ENCODE measurements at places on chromosomes 1 and 21.

DNA sequence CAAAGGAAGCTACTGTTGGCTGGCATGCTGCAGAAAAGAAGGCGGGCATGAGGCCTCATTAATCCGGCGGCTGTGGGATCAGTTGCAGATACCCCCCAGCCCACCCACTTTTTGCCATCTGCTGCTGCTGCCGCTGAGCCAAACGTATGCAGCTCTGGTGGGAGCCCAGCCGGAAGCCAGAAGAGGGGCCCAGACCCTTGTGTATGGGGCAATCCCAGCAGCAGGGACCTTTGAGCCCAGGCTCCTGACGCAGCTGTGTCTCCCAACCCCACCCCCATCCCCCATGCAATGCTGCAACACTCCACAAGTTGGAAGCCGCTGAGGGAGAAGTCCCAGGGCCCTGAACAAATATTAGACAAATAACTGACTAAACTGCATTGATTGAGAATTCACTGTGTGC lies 106.0 kb downstream of the ELAVL4 start:
- no peak for DNase-seq

- no peak for DNase-seq
Measured at GRCh38 chr1:65042467-65042866, 76.1 kb upstream of the JAK1 start.

GRCh38 chr1:41777695-41778094 lies 141.0 kb downstream of the HIVEP3 start:
- DNase-seq = no peak

DNA sequence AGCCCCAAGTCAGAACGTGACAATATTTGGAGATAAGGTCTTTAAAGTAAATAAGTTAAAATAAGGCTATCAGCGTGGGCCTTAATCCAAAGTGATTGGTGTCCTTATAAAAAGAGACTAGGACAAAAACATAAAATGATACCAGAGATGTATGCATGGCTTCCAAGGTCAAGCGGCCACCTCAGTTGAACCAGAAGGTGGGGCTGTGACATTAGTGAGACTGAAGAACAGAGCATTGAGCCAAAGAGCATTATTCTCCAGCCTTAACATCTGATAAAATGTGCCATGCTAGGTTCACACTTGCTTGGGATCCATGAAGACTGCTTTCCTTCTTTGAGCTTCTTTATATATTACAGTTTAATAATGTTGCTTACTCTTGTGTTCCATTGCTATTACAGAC lies 554.6 kb downstream of the PLA2G4A start:
- DNase-seq = no peak

- peak; percentile 55 for DNase-seq
Measured at GRCh38 chr21:45309069-45309986, 21.6 kb upstream of the POFUT2 start.

DNA sequence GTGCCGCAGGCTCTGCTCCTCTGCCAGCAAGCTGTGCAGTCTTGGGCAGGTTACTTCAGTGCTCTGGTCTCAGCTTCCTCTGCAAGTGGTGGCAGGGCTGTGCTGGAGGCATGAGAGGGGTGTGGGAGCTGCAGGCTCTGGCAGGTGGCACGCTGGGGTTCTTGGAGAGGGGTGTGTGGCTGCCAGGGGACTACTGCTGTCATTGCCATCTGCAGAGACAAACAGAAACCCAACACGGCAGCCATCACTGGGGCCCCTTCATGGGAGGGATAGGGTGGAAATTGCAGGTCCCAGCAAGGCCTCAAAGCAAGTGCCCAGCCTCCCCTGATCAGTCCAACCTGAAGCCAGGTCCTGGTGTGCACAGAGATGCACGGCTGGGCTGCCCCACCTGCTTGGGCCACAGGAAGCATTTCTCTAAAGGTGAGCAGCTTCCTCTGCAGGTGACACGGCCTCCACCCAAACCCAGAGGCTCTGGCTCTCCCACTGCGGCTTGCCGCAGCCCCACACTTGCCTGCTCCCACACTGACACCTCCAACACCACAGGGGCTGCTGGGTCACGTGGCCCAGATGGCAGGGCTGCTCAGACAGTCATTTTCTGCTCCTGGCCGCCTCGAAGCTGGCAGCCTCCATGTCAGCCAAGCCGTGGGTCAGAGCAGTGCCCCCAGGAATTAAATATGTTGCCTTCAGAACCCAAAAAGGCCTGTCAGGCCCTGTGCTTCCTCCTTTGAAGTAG lies 4.1 kb upstream of the COL6A2 start:
- no peak for DNase-seq

DNA sequence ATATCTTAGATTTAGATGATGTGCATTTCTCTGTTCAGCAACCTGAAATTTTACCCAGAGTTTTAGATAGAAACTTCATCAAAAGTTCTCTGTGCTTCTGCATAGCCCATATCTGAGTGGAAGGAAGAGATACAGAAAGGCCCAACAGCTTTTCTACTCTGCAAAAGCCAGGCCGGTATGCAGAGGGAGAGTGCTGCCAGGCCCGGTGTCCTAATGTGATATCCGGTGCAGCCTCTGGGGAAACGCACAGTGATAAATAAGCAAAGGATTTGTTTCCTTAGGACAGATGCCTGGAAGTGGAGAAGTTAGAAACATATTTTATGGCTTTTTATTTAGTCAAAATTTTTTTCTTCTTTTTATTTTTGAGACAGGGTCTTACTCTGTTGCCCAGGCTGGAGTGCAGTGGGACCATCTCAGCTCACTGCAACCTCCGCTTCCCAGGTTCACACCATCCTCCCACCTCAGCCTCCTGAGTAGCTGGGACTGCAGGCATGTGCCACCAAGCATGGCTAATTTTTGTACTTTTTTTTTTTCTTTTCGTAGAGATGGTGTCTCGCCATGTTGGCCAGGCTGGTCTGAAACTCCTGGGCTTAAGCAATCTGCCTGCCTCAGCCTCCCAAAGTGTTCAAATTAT lies 145.8 kb downstream of the PATJ start:
- DNase-seq = peak; percentile 3

DNA sequence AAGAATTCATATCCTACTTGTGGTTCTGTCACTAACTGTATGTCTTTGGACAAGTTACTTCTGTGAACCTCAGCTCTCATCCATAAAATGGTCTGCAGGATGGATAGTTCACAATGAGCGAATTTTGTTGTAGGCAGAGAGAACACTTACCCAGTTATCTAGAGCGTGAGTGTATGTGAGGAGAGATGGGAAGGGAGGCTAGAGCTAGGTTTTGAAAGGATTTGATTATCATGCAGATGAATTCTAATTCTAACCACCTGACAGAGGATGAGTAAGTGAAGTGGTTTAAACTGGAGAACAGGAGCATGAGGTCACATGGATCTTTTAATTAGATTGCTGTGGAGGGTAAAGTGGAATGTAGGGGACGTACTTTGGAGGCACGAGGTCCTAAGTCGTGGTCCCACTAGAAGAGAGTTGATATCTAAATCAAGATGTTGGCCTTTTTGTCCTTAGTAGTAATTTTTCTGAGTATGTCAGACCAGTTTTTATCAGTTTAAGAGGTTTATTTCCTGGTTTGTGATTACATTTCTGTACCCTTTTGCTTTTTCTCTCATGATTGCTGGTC lies 5.0 kb downstream of the SUCO start:
- no peak for DNase-seq

- no peak for DNase-seq
Measured at GRCh38 chr1:9320520-9321479, 28.1 kb downstream of the SPSB1 start.

DNA sequence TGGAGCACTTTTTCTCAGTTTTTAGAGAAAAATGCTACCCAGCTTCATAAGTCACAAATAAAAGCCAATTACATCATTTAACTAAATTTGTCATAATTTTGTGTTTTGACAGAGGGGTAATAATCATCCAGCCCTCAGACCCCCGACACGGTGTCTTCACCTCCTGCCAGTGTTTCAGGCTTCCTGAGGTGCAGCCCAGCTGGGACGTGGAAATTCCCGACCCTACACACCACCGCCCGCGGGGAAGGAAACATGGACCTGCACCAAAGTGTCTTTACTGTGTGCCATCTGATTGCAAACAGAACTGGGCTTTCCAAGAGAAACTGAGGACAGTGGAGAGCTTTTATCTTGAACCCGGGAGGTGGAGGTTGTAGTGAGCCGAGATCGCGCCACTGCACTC lies 7.7 kb upstream of the INAVA start:
- no peak for DNase-seq

DNA sequence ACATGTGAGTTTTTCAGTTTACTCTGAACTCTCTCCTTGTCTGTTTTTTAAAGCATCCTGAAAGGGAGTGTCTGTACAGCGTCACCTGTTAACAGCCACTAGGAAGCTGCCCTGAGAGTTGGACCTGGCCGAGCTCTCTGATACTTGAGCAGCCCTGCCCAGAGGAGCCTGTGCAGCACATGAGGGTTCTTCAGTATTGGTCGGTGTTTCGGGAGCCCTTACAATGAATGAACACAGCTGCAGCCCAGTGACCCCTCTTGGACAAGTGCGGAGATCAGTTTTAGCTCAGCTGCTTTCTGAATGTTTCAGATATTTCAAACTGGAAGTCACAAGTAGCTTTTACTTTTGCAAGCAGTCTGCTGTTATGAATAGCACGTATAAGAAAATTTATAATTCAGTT lies 39.2 kb downstream of the ADARB1 start:
- no peak for DNase-seq

GRCh38 chr1:63668298-63668697 lies 75.1 kb downstream of the PGM1 start:
- no peak for DNase-seq

- DNase-seq = peak; percentile 45
Measured at GRCh38 chr1:151175863-151176262, at the start of gene TMOD4. TSS of gene TMOD4 (minus strand) at chr1:151175981. CDS start at chr1:151174875, 1,106 bp downstream.

GRCh38 chr21:36552434-36552785 lies 72.5 kb upstream of the CLDN14 start:
- no peak for DNase-seq

GRCh38 chr1:246306415-246307037 lies 200.6 kb downstream of the SMYD3 start:
- DNase-seq = no peak

GRCh38 chr1:147389532-147390184 lies 147.2 kb downstream of the CHD1L start:
- DNase-seq = peak; percentile 47

DNA sequence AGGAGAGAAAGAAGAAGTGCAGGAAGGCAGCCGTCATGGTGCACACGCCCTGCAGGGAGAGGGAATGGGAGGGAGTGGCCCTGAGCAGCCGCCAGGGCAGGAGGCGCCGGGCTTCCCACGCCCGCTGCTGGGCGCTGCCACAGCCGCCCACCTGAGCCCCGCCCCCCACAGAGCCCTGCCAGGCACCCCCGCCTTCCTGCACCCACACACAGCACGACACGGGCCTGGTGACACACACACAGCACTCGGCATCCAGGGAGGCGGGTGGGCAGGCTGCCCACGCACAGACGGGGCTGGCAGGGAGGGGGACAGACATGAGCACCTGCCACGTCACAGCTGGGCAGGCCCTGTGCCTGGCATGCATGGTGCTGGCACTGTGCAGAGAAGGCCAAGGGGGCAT lies 27.5 kb downstream of the ADGRB2 start:
- DNase-seq = no peak

- no peak for DNase-seq
Measured at GRCh38 chr1:71920556-71920955, 361.8 kb downstream of the NEGR1 start.

- no peak for DNase-seq
Measured at GRCh38 chr1:100584761-100585745, 47.1 kb downstream of the GPR88 start.

DNA sequence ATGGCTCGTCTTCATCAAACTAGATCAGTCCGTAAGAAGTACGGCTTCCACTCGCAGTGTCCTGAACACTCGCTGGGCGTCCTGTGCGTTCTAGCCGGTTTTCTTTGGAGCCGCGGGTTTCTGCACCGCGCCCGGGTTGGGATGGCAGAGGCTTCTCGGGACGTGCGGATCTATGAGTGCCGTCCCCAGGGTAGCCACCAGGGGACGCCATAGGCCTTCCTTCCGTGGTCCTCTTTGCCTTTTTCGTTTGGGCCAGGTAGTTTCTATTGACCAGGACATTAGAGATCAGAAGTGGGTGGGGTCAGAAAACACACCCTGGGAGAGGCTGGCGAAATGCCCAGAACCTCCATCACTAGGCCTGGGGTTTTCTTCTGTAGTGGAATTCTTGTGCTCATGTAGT lies 273.8 kb downstream of the FAM72C start:
- no peak for DNase-seq

DNA sequence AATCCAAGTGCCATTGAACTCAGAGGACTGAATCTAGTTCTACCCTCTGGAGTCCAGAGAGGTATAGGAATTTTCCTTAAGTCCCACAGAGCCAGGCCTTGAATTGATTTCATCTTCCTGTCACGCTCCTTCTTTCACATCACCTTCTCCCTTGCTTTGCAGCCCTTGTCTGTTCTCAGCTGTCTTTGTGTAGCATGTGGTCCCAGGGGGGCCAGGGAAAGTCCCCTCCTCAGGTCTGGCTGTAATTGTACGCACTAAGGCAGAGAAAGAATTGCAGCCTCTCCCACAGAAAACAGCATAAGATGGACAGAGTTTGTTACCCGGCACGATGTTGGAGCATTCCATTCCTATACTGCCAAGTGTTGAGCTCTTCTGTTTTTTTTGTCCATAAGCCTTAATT lies 153.6 kb downstream of the FAM78B start:
- no peak for DNase-seq

GRCh38 chr1:164794356-164794755 lies 235.4 kb downstream of the PBX1 start:
- DNase-seq = no peak

- DNase-seq = no peak
Measured at GRCh38 chr1:21435646-21436487, 4.1 kb upstream of the NBPF3 start.

DNA sequence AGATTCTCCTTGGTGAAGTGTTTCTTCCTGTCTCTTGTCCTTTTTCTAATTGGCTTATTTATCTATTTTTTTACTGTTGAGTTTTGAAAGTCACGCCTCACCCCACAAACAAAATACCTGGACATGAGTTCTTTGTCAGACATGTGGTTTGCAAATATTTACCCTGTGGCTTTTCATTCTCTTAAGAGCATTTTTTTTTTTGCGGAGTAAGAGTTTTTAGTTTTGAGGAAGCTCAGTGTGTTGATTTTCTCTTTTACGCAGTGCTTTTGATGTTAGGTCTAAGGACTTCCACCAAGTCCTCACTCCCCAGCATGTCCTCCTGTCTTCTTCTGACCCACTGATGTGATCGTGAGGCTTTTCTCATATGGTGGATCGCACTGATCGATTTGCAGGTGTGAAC lies 7.6 kb downstream of the DFFB start:
- DNase-seq = no peak

GRCh38 chr1:31110846-31111245 lies 45.3 kb upstream of the PUM1 start:
- no peak for DNase-seq

GRCh38 chr1:110986407-110986891 lies 22.7 kb upstream of the LRIF1 start:
- no peak for DNase-seq

DNA sequence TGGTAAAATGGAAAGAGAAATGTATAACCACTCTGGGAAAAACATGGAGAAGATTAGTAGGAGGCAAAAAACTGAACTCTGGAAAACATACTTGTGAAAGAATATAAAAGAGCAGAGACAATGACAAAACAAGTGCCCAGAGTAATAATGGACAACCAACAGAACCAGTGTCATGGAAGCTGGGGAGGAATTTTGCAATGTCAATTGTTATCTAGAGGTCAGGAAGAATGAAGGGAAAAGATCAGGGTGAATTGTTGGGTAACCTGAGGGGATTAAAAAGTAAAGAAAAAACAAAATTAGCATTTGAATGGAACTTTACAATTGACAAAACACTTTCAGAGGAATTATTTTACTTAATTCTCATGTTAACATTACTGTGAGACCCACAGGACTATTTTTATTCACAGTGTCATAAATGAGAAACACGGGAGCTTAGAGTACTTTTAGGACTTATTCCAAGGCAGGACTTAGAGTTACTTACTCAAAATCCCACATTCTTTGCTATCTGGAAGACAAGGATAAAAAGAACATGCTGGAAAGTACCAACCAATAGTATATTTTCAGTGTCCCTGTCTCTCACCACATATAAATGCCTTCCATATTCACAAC lies 19.5 kb downstream of the JAM2 start:
- no peak for DNase-seq

Measured in dermis microvascular lymphatic vessel endothelial cell (primary cell).